Activated gamma-delta T cell treated with Interleukin-2 at 50 U/mL for 16 hours (primary cell): ENCODE measurements at places on chromosomes 5 and 9.
A peak's percentile ranks its signal among the peaks of the same experiment; 100 is the strongest.

- no peak for DNase-seq
Measured at GRCh38 chr5:55039843-55040242, 15.8 kb downstream of the GZMK start.

GRCh38 chr9:112861638-112862555 lies 28.8 kb downstream of the SLC46A2 start:
- no peak for DNase-seq

GRCh38 chr5:126869005-126869451 lies 92.1 kb downstream of the LMNB1 start:
- peak; percentile 20 for DNase-seq

GRCh38 chr9:117782931-117783788 lies 79.0 kb downstream of the TLR4 start:
- peak; percentile 31 for DNase-seq

DNA sequence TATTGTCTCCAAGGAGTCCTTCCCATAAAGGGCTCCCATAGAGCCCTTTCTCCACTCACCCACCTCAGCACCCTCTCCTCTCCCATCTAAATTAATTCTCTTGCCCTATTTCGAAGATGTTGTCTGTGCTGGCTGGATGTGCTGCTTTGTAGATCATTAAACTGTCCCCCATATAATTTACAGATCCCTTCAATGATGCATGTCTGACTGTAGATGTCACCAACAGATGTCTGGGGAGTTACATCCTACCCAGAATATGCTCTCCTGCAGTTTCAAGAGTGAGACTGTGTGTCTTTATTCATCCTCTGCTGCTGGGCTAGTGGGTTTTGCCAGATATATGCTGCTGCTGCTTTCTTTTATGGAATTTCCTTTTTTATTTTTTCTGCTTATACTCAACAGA lies 351.2 kb downstream of the MLLT3 start:
- DNase-seq: no peak

DNA sequence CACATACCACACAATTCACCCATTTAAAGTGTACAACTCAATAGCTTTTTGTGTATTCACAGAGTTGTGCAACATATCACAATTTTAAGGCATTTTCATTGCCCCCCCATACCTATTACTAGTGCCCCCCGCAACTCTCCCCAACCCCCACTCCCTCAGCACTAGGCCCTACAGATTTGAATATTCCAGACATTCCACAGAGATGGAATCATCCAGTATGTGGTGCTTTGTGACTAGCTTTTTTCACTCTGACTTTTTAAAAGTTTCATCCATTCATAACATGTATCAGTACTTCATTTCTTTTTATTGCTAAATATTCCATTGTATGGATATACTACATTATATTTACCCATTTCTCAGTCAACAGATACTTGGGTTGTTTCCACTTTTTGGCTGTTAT lies 102.9 kb upstream of the LRRTM2 start:
- DNase-seq: no peak
